ENCODE measurements at places on chromosomes 2 and 18.

GRCh38 chr2:76288146-76288545 is 577.4 kb upstream of the GCFC2 start:
- DNase-seq: no peak

DNA sequence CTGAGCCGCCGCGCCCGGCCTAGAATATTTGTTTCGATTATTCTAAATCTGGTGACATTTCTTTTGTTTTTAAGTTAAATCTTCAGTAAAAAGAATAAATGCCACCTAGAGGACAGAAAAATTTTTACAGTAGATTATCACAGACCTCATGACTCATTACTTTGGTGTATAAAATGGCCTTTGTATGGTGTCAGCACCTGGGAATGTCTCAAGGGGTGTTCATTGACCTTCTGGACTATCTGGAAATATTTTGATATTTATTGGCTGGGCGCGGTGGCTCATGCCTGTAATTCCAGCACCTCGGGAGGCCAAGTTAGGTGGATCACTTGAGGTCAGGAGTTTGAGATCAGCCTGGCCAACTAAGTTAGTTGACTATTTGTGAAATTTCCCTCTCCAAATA is 30.3 kb upstream of the SLC30A6 start:
- DNase-seq: peak; percentile 15

GRCh38 chr2:230318190-230319121 is 8.5 kb upstream of the SP140L start:
- DNase-seq: no peak

- DNase-seq: no peak
These were observed 489.1 kb upstream of the MEX3C start for GRCh38 chr18:51686590-51686989.

- DNase-seq: no peak
These were observed 940.3 kb upstream of the CRIM1 start for GRCh38 chr2:35415282-35415681.

DNA sequence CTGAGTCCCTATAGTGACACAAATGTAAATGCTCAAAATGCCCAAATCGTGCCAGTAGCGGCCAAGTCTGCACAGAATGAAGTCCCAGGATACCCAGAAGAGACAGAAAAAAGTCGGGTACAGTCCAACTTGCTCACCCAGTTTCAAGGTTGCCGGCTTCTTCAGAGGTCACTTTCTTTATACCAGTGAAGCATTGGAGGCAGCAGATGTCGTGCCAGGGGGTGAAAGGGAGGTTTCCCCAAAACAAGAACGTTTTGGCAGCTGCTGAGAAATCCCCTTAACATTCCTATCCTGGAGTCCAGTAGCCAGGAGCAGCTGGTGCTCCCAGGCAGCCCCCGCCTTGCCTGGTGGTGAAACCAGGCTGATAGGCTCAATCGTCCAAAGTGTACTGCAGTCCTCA is 58.1 kb upstream of the MCFD2 start:
- DNase-seq: no peak

DNA sequence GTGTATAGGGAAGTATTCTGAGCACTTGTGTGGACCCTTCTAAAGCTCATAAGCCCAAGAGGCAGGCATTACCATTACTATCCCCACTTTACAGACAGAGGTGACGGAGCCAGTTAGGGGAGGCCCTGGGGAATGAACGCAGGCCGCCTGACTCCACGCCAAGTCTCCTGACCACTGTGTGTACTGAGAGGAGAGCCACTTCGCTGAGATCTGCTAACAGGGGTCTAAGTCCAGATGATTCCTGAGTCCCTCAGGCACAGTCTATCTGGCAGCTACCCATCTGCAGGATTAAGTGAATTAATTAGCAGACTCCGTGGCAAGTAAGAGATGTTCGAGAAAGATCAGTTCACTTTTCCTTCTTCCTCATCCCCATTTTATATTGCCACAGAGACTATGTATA is 13.7 kb downstream of the CYB5A start:
- DNase-seq: no peak

GRCh38 chr2:18357537-18357936 is 202.9 kb downstream of the RDH14 start:
- DNase-seq: no peak

DNA sequence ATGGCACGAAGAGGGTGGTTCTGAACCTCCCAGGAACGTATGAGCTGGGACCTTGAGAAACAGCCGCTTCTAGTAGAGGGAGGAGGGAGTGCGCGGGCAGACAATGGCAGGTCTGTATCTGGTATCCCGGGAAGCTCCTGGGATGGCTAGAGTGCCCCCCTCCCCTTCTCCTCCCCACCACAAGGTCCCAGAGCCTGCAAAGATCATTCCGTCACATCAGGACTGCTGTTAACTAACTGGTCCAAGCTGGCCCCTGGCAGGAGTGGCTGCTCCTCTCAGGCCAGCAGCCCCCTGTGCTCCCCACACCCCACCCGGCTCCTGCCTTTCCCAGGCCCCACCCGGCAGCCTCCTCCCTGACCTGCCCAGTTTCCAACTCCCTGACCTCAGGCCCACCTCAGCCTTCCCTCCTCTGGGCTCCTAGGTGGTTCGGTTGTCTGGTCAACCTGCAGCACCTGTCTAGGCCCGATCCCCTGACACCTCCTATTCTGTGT is 75.0 kb downstream of the TPO start:
- no peak for DNase-seq

- DNase-seq: no peak
These were observed 39.6 kb upstream of the KCNJ3 start for GRCh38 chr2:154658854-154659253.

DNA sequence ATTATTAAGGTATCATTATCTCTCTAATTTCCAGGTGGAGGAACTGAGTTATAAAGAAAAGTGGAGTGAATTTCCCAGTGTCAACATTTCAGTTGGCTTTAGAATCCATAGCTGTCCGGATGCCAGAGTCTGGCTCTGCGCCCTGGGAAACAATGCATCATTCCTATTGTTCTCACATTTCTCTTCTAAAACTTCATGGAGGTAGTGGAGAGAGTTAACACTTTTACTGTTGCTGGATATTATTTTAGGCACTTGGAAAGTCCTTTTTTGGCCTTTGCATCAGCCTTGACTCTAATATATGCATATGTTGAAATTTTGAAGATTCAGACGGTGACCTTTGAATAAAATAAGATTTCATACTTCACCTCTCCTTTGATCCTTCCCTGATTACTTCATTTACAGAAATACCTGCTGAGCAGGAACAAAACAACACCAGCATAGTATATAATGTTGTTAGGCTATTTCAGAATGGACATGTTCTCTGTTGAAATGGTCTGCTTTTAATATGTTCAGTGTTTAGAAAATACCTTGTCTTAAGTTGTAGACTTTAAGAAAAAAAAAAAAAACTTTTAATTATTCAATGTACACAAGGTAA is 148.8 kb downstream of the EPHA4 start:
- no peak for DNase-seq

DNA sequence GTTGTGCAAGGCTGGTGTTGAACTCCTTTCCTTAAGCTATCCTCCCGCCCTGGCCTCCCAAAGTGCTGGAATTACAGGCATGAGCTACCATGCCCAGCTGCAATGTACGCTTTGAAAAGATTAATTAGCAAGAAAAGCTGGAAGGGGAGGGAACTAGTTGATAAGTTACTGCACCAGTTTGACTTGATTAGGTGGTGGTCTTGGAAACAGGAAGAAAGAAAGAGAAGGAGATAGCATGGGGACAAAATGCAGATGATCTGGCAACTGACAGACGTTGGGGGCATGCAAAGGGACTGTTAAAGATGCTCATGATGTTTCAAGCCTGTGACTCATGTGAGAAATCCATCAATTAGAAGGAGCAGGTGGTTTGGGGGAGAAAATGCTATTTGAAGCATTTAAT is 68.6 kb downstream of the PLEKHM3 start:
- DNase-seq: no peak

DNA sequence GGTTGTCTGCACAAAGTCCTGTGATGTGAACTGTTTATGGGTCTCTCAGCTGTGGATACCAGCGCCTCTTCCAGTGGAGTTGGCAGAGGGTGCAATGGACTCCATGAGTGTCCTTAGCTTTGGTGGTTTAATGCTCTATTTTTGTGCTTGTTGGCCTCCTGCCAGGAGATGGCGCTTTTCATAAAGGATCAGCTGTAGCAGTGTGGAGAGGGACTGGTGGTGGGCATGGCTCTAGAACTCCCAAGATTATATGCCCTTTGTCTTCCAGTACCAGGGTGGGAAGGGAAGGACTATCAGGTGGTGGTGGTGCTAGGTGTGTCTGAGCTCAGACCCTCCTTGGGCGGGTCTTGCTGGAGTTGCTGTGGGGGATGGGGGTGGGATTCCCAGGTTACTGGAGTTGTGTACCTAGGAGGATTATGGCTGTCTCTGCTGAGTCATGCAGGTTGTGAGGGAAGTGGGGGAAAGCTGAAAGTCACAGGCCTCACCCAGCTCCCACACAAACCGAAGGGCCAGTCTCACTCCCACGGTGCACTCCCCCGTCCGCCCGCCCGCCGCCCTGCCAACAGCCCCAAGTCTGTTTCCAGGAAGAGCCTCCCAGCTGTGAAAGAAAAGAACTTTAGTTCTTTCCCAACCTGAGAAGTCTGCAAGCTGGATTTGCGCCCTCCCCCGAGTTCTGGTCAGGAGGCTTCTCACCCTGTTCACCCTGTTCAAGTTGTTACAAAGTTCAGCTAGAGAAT is 108.1 kb downstream of the MARCO start:
- DNase-seq: peak; percentile 44

DNA sequence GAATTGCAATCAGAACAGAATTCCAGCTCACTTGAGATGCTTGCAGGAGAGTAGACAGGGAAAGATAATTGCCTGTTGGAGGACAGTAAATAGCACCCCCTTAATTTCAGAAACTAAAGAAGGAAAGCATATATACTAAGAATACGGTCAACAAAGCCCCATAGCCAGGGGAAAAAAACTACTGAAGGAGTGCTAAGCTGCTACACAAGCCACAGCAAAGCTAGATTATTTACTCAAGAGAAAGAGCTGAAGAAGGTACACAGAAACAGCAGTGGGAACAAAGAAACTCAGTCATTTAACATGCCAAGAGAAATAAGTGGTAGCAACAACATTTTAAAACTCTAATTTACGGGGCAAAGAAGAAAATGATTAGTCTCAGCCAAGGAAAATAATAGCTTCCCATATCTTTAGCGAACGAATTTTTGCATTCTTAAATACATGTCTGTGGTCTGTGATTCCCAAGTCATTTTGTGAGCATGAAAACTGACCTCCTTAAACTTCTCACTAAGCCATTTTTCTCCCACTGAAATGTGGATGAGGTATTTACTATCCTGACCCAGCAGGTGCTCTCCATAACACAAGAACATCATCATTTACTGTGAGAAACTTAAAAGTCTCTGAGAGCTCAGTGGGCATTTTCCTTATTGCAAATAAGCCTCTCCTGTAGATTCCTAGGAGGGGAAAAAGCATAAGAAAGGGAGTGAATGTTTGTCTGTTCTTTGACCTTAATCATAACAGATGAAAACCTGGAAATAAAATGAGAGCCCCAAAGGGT is 196.0 kb downstream of the PAX3 start:
- DNase-seq: no peak

Data from NCI-H146 (cell line).